ENCODE measurements at places on chromosomes 6 and 20.

DNA sequence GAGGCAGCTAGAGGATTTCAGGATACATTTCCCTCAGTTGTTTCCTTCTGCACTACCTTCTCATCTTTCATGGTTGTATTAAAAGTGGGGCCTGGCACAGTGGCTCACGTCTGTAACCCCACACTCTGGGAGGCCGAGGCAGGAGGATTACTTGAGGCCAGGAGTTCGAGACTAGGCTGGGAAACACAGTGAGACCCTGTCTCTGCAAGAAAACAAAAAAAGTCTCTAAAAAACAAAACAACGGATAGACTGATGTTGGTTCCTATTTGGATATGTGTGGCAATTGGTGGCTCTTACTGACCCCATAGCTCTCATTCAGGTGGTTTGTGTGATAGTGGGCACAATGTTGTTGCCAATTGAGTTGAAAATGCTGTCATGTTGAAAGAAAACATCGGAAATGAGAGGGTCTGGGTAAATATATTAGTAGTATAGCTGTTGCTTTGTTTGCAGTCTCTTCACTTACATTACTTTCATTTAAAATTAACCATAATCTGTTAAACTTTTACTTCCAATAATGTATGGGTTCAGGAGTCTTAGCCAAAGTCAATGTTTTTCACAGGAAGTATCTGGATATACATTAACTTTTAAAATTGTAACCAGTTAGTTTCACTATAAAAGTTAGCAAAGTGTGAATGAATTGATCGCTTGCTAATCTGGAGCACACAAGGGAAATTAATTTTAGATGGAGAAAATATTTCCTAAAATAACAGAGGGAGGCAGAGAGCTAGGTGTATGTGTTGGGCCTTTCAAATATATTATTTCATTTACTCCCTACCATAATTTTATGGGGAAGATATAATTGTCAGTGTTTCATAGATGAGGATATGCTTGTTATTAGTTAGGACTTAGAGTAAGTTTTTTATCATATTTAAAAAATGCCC is 31.1 kb downstream of the UTRN start:
- no peak for DNase-seq

DNA sequence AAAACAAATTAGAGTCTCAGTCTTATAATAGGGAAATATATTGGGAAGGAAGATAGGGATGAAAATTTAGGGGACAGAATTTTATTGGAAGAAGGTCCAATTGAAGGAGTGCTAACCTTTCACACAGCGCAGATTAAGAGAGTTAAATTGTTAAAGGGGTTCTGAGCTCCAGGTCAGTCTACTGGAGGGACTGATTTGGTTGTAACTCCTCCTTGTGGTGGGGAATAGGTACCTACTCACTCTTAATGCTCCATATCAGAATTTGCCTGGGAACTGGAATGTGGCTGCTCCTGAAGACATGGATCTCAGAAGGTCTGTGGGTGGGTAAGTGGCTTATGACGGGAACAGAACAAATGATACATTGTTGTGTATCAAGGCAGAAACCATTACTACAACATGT is 143.5 kb downstream of the FLRT3 start:
- no peak for DNase-seq

- DNase-seq = no peak
Measured at GRCh38 chr6:162222521-162222920, 505.0 kb downstream of the PRKN start.

DNA sequence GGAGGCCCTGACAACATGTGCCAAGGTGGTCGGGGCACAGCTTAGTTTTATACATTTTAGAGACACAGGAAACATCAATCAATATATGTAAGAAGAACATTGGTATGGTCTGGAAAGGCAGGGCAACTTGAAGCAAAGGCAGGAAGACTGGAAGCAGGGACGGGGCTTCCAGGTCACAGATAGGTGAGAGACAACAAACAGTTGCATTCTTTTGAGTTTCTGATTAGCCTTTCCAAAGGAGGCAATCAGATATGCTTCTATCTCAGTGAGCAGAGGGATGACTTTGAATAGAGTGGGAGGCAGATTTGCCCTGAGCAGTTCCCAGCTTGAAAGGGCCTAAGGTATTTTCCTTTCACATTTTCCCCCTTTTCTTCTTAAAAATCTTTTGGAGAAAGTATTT is 311.0 kb upstream of the RGS17 start:
- no peak for DNase-seq

- DNase-seq = no peak
Measured at GRCh38 chr6:10740061-10740460, 7.5 kb upstream of the TMEM14B start.

DNA sequence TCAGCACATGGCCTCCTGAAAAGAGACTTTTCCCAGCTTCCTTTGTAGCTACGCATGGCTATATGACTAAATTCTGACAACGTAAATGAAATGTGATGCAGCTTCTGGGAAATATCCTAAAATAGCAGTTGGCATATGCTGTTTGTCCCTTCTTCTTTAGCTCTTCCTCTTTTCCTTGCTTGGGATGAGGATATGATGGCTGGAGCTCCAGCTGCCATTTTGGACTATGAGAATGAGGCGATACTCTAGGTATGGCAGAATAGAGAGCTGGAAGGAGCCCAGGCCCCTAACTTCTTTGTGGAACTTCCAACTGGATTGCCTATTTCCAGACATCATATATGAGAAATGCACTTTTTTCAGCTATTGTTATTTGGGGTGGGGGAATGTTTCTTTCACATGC is 5.3 kb upstream of the ZFP64 start:
- no peak for DNase-seq

- DNase-seq = no peak
Measured at GRCh38 chr6:39560915-39561314, 164.3 kb downstream of the KIF6 start.

- no peak for DNase-seq
Measured at GRCh38 chr6:101108286-101108685, 227.2 kb upstream of the ASCC3 start.

DNA sequence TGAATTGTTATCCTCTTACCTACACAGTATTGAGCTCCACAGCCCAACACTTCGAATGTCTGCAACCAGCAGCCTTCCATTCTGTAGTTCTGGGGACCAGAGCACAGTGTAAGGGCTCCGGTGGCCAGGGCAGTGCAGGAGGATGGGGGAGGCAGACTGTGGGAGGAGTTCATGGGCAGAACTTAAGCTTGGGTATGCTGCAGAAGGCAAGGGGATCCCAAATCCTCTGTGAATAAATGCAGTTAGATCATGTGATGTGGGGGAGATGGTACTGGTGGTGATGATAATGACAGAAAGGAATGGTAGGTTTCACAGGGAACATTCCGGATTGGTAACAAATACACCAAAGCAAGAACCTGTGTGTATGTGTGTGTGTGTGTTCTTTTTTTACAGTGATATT is 26.5 kb upstream of the CNKSR3 start:
- no peak for DNase-seq

DNA sequence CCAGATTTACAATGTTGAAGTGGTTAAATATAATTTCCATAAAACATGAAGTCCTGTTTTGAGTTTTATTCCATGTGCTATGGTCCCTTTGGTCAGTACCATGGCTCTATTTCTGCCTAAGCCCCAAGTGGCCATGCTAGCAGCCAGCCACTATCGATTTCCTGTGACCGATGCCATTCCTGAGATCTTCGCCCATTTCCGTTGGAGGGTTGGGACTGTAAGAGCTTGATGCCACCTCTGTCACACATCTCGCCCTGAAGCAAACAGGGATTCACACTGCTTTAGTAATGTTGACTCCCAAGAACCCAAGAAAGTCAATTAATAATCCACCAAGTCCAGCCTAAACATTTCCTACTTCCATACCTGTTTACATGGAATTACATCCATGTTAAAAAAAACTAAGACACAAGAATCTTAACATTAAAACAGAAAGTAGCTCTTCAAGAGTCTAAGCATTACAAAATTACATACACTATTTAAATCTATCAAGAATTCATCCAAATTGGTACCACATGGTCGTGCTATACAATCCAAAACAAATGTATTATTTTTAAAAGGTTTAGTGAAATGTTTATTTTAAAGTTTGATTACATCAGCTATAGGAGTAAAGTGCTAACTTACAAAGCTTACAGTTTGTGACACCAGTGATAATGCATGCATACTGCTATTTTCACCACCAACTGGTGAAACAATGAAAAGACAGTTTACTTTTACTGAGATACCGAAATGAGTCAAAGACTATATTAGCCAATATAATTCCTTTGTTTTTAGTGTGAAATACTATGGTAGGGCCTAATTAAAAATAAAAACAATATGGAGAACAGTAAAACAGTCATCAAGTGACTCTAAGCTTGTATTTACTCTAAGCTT is 2.5 kb downstream of the RBM39 start:
- DNase-seq = peak; percentile 80

GRCh38 chr20:58839474-58839874 is 11.2 kb downstream of the GNAS-AS1 start:
- DNase-seq = peak; percentile 32

DNA sequence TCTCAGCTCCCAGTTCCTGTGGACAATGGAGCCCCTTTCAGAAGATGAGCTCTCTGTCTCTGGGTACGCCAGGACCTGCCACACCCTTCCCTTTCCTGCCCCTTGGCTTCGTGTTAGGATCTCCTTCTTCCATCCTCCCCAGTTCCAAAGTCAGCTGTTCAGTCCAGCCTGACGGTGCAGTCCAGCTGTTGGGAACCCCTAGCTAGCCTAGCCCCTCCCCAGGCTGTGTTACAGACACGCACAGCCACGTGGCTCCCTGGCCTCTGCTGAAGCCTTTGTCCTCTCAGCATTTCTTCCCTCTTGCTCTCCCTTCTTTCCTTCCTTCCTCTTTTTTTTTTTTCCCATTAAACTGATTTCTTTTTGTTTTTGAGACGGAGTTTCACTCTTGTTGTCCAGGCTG is 12.4 kb upstream of the TFAP2C start:
- no peak for DNase-seq

DNA sequence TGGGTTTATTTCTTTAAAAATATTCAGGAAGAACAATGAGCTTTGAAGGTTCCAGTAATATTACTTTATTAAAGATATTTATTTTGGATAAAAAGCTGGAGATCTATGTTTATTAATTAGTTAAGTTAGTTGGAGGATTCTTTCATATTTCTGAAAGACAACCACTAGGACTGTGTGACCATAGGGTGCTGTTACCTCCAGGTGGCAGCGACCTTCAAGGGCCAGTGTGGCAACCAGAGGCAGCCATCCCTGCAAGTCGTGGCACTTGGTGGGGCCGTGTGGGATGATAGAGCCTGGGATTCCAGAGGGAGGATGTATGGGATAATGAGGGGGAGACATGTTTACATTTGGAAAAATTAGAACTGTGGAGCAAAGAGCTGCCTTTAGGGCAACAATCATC is 95.5 kb upstream of the SCP2D1 start:
- peak; percentile 8 for DNase-seq

DNA sequence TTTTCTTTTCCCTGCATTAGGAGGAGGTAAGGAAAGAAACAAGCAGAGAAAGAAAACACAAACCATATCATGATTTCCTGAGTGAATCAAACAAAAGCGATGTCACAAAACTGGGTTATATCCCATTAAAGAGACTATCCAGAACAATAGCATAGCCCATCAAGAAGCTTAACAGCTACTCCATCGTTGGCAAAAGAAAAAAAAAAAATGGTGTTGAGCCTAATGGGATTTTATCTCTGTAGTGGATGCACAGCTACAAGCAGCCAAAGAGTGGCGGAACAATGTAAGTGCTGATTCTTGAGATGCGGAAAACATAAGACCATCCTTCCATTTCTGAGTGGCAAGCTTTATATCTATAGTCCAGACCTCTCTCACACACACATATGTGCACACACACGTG is 106.2 kb upstream of the NRSN1 start:
- DNase-seq = no peak

DNA sequence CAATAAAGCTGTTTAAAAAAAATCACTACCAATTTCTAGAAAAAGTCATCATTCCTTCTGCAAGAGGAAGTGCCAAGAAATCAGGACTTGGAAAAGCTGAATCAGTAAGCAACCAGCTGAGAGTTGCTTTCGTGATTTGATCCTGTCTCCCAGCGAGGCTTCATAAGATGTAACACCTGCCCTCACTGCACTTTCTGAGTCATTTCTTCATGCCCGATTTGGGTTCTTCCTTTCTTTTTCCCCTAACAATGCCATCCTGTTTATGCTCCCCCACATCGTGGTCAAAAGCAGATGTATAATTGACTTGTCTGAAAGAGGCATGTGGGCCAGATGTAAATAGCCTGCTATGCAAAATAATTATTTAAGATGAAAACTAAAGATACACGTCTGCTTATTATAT is 52.1 kb downstream of the RIPOR2 start:
- DNase-seq = no peak

DNA sequence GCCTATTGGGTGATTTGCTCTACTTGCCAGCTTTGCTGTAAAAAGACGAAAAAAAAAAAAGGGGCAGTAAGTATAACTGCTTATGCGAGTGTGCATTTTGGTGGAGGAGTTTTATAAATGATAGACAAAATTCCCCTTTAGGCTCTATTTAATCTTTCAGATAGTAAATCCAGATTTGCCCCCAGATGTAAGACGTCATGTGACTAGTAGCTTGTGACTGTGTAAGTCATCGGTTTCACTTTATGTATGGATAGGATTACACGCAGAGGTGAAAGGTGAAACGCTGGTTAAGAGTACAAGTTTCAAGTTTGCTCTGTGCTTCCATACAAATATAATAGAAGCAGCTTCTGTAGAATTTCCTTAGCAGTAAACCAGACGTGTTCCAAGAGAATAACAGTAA is 7.9 kb downstream of the RAB32 start:
- no peak for DNase-seq

GRCh38 chr6:147973806-147974205 is 368.8 kb upstream of the SASH1 start:
- DNase-seq = no peak

DNA sequence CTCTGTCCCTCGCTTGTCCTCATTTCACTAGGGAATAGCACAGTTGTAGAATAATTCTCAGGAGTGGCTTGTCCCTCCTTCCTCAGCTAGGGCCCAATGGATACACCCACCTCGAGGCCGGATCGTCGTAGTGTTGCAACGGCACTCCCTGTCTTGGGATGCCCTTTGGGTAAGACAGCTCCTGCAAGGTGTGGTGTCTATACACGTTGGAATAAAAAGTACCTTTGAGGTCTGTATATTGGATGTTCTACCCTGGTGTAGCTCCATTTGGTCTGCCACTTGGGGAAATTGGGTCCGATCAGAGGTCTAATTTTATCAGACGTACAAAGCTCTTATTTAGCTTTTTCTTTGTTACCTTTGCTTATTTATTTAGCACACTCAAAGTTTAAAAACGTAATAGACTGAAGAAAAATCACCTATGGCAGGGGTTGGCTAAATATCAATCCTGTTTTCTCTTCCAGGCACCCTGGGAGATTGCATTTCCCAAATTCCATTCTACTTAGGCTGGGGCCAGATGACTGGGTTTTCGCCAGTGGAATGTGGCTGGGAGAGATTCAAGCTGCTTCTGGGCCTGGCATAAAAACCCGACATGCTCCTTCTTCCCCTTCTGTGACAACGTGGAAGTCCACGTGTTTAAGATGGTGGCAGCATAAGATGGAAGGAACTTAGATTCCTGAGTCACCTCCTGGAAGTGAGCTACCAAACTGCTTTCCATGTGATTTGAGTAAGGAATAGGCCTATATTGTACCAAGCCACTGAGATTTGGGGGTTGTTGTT is 82.3 kb upstream of the CD83 start:
- no peak for DNase-seq

All from hematopoietic multipotent progenitor cell treated with erythropoietin and hydrocortisone succinate and interleukin-3 and kit ligand, for 6 days (in vitro differentiated cells).